Uterus (tissue), 4 donors: ENCODE measurements at places on chromosomes 4 and X. TPM values are rescaled to one million over a fixed set of nuclear protein-coding genes. Genes with fewer than 3 reads are reported as not detected.

DNA sequence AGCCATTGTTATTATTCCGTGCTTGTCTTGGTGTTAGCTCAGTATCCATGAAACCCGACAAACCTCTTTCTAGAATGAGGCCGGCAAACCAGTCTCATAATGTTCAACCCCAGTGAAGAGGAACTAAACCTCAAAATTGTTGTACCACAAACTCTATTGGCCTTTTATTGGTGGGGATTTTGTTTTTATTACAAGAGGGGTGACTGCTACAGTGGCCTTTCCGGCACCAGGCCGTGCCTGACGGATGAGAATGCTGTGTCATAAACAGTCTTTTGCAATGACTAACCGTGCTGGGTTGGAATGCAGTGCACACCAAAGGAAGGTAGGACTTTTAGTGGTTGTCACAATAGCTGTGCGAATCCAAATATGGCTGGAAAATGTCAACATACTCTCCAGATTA, 60.8 kb downstream of the SHROOM2 start:
- DNase-seq: no peak

- DNase-seq: no peak
Observed at GRCh38 chr4:1512738-1513660, 106.8 kb upstream of the NKX1-1 start.

GRCh38 chr4:13365195-13365594, 118.9 kb downstream of the RAB28 start:
- no peak for DNase-seq

- no peak for DNase-seq
Observed at GRCh38 chr4:88009871-88010270, 2.4 kb downstream of the PKD2 start.

- DNase-seq: no peak
Observed at GRCh38 chrX:11970578-11971359, 167.5 kb upstream of the FRMPD4 start.

DNA sequence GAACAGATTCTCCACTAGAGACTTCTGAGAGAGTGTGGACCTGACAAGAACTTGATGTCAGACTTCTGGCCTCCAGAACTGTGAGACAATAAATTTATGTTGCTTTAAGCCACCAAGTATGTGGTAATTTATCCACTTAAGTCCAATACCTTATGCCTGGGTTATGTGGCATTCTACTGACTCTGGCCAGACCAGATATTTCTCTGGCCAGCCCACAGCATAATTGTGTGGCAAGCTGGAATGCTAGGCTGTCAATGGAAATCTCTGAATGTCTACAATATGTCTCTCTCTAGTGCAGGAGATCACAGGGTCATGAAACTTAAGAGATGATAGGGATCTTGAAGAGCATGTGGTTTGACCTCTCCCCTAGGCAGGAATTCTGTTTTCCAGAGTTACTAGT, 251.0 kb downstream of the ZNF674 start:
- no peak for DNase-seq

GRCh38 chr4:75908555-75908954, 6.3 kb upstream of the PPEF2 start:
- no peak for DNase-seq

- DNase-seq: no peak
Observed at GRCh38 chrX:84165711-84166110, 22.3 kb downstream of the RPS6KA6 start.

- DNase-seq: no peak
Observed at GRCh38 chrX:136656361-136656964, 8.5 kb downstream of the CD40LG start.

- DNase-seq: no peak
Observed at GRCh38 chr4:139963708-139964107, 190.3 kb downstream of the MAML3 start.

GRCh38 chr4:90095000-90095399, 32.2 kb upstream of the CCSER1 start:
- DNase-seq: no peak

DNA sequence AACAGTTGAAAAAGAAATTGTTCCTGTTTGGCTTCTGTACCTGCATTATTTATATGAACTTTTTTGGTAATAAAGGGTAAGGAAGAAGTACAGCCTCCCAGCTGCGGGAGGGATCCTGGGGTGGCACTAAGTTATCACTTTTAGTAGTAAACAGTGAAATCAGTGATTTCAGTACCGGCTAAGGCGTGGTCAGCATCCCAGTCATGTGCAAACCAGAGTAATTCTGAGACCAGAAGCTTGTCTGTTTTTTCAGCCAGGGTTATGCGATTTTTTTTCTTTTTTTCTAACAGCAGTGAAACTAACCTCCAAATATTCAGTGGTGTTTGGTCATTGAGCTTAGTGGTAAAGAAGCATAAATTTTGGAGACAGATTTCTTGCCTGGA, 3.3 kb downstream of the EGF start:
- no peak for DNase-seq

The ZNF141 gene
- 70.9 TPM for total RNA-seq

GRCh38 chr4:174069848-174070330, 213.6 kb downstream of the FBXO8 start:
- DNase-seq: no peak

The GPR119 gene
- total RNA-seq: not detected

DNA sequence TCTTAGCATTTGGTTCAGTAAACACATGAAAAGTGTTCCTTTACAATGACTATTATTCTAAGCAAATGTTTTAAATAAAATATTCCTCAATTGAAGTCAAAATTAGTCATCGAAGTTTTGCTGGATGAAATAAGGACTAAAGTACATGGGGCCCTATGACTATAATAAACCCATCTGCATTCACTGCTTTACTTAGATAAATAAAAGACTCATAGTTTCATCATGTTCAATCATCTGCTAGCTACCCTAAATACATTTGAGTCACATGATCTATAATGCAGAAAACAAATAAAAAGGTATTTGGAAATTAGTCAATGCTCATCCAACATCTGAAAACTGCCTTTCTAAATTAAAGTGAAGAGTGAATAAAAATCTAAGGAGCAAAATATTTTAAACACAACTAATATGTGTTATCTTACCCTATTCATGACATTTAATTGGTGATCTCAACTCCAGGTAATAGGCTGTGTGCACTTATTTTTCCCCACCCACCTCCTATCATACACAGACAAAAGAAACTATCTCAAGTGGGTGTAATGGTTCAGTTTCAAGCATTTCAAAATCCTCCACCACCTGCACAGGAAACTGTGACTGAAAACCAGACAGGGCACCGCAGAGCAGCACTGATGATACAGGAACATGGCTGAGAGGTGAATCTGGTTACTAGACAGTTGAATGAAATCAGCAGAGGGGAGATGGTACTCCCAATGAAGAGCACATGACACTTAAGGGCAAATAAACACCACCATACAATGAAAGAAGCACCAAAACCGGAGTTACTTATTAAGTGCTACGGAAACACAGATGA, 78.6 kb downstream of the CAMK2D start:
- DNase-seq: no peak

The MAGIX gene
- 3.9 TPM for total RNA-seq

The TMPRSS11F gene
- not detected for total RNA-seq

GRCh38 chr4:186642998-186643397, 80.7 kb downstream of the FAT1 start:
- no peak for DNase-seq

- DNase-seq: no peak
Observed at GRCh38 chr4:40256817-40257216, 60.0 kb downstream of the RHOH start.

DNA sequence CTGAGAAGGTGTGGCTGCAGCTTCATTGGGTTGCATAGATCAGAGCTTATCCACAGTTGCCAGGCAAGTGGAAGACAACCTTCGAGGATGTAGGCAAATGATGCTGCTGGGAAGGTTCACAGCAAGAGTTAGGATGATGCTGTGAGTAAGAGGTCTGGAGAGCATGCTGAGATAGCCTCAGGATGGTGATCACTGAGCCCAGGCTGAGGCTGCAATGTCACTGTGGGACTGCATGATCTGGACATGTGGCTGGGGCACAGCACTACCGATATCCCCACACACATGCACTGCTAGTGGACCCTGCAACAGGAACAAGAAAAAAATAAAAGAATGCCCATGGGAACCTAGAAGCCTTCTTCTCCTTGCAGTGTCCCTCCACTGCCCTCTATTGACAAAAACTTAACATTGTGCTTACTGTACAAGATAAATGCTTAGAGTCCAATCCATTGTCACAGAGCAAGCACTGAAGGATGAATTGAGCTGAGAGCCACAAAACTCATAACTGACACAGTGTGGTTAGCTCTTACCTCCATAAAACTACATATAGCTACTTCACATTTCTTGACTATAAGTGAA, 105.6 kb downstream of the CNKSR2 start:
- DNase-seq: no peak

DNA sequence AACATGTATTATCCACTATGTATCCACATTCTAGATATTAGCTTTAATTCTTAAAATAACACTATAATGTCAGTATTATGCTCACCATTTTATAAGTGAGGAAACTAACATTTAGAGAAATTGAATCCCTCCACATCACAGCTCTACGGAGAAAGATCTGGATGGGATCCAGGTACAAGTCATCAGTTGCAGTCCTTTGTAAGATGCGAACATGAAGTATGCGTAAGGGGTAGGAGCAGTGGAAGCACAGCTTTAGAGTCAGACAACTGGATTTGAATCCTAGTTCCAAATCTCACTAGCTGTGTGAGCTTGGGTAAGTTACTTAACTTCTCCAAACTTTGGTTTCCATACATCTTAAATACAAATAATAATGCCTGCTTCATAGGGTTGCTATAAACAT, 162.5 kb downstream of the ATP10D start:
- DNase-seq: no peak

- DNase-seq: no peak
Observed at GRCh38 chrX:39910651-39911050, 187.1 kb downstream of the BCOR start.

The NAP1L3 gene
- 27.9 TPM for total RNA-seq

The RAB9A gene
- 27.2 TPM for total RNA-seq
